ENCODE measurements at places on chromosomes 12 and 14. TPM values are rescaled to one million over a fixed set of nuclear protein-coding genes. Genes with fewer than 3 reads are reported as not detected.

DTX3 gene
- polyA plus RNA-seq = 52.7 TPM

NPC2 gene
- polyA plus RNA-seq = 868 TPM

TSPAN11 gene
- 12.0 TPM for polyA plus RNA-seq

APOF gene
- not detected for polyA plus RNA-seq

ST8SIA1 gene
- 9.6 TPM for polyA plus RNA-seq

MYF6 gene
- 0.40 TPM for polyA plus RNA-seq

GOLGA3 gene
- polyA plus RNA-seq = 34.9 TPM

TRHDE gene
- polyA plus RNA-seq = 2.1 TPM

HOXC4 gene
- 3.1 TPM for polyA plus RNA-seq

RPS6KL1 gene
- 1.1 TPM for polyA plus RNA-seq

FLRT2 gene
- polyA plus RNA-seq = 49.4 TPM

AMN gene
- polyA plus RNA-seq = 1.5 TPM

CPNE6 gene
- not detected for polyA plus RNA-seq

CLEC4C gene
- polyA plus RNA-seq = 0.18 TPM

IFI27L1 gene
- 30.4 TPM for polyA plus RNA-seq

TSHR gene
- 0.26 TPM for polyA plus RNA-seq

KLHL42 gene
- polyA plus RNA-seq = 38.1 TPM
